ENCODE measurements at places on chromosomes 7 and 10.

DNA sequence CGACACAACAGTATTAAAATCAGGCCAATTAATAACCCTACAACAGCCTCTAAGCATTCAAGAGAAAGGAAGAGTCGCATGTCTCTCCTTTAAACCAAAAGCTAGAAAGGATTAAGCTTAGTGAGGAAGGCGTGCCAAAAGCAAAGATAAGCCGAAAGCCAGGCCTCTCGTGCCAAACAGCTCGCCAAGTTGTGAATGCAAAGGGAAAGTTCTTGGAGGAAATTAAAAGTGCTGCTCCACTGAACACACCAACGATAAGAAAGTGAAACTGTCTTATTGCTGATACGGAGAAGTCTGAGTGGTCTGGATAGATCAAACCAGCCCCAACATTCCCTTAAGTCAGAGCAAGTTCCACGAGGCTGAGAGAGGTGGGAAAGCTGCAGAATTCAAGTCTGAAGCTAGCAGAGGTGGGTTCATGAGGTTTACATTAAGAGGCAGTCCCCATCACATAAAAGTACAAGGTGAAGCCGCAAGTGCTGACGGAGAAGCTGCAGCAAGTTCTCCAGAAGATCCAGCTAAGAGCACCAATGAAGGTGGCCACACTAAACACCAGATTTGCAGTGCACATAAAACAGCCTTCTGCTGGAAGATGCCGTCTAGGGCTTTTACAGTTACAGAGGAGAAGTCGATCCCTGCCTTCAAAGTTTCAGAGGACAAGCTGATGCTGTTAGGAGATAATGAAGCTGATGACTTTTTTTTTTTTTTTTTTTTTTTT is 194.8 kb downstream of the MAD1L1 start:
- no peak for DNase-seq

DNA sequence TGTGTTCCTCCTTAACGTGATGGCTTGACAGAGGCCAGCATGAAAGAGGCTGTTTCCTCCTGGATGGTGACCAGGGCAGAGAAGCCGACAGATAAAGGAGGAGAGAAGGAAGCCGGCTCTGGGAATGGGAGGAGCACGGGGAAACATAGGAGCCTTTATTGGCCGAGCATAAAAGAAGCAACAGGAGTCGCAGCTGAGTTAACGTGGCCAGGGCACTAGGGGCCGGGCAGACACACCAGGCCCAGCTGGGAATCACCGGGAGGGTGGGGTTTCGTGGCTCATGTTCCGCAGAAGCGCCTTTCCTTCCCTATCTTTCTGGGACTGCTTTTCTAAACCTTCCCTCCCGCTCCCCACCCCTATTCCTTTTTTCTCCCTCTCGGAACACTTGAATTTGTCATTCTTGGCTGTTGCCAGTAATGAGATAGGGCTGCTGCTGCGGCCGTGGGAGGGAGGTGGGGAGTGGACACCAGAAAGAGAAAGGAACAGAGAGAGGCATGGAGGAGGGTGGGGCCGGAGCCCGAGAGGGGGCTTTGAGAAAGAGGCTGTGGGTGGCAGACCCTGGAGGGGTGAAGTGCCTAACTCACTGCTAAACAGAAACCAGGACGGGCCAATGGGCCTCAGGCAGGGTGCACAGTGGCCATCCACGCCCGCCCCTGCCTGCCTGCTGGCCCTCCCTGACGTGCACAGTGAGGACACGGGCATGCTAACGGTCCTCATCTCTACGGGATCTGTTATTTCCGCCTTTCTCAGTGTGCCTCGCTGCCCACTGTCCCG is 65.2 kb downstream of the COL13A1 start:
- no peak for DNase-seq

- no peak for DNase-seq
Measured at GRCh38 chr10:22573820-22574569, 140.4 kb downstream of the PIP4K2A start.

DNA sequence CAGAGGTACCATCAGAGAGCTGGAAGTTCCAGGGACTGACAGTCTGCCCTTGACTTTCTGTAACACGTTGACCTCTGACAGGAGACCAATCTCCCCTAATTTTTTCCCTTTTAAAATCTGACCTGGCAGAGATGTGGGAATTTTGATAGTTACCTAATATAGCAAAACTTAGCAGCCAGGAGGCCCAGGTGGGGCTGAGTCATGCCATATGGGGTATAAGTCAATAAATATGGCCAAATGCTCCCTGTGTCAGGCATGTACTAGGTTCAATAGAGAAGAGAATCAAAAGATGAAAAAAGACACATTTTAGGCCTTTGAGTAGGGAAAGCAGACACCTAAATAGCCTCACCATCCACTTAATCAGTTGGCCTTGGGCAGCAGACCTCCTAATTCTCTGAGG is 6.1 kb upstream of the GRK5 start:
- no peak for DNase-seq

DNA sequence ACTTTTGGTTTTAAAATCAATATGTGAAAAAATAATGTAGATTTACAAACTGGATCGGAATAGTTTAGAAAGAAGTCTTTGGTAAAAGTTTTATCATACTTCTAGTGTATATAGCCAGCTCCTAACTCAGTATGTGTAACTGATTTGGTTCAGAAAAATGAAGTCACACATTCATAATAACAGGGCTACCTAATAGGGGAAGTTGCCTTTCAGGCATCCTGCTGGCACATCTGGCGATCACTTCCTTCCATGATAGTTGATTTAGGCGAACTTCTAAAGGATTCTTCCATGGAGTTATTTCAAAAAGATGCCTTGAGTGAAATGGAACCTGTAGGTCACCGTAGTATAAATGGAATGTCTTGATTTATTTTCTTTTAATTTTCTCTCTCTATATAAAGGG is 69.1 kb downstream of the SHH start:
- no peak for DNase-seq

- no peak for DNase-seq
Measured at GRCh38 chr7:64863021-64863420, 40.1 kb upstream of the ZNF273 start.

DNA sequence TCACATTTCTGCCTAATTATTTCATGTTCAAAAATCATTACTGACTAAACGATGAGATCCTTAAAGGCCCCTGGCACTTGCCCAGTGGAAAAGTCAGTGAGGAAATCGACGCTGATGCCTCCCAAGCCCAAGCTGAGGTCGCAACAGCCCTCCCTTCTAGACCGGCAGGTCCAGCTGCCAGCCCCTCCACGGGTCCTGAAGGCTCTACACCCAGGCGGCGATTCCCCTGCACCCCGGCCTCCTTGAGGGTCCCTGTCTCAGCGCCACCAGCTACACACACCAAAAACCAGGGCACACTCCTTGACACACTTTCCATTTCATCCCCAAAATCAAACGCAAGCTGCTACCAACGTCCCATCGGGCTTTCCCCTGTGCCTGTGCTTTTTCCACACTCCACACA is 200.1 kb upstream of the RNF32 start:
- DNase-seq: no peak

GRCh38 chr10:3018247-3018646 is 49.1 kb upstream of the PFKP start:
- DNase-seq: no peak

DNA sequence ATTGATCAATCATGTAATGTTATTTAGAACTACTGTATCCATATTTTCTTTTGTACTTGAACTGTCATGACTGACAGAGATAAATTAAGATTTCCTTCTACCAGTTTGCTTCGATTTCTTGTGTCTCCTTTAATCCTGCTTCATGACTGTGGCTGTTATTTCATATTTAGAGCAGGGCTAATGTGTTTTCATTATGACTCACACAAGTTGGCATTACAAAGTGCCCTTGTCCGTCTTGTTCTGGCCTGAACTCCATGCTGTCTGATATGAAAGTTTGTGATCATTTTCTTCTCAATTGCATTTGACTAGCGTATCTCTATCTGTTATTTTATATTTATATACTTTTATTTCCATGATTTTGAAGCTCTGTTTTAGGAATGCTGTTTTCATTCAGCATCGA is 344.1 kb upstream of the PRKCQ start:
- no peak for DNase-seq

- DNase-seq: no peak
Measured at GRCh38 chr10:31698181-31698830, 230.3 kb downstream of the ARHGAP12 start.

- no peak for DNase-seq
Measured at GRCh38 chr7:37415629-37416028, 33.0 kb downstream of the ELMO1 start.

DNA sequence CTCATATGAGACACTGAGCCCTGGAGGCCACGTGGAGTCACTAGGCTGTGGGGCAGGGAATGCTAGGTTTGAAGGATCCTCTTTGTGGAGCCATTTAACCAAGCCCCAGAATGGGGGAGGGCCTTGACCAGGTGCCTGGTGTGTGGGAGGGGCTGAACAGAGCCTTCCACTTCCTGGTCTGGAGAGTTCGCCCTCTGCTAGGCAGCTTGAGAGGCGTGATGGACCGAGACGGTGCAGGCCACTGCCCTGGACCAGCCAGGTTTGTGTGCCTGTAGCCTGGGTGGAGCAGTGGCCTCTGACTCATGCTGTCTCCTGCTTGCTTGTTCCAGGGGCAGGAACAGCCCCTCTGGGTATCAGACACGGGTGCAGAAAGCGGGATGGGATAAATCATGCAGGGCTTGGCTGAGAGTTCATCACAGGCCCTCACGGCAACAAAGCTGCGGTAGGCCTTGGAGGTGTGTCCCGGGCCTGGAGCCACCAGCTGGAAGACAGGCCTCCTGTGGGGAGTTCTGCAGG is 27.4 kb downstream of the ADAMTS14 start:
- DNase-seq: no peak

GRCh38 chr7:17444673-17445072 is 146.2 kb downstream of the AHR start:
- DNase-seq: no peak

- no peak for DNase-seq
Measured at GRCh38 chr10:79223091-79224048, 123.9 kb upstream of the PPIF start.

- DNase-seq: no peak
Measured at GRCh38 chr10:17984563-17984962, 32.8 kb downstream of the SLC39A12 start.

DNA sequence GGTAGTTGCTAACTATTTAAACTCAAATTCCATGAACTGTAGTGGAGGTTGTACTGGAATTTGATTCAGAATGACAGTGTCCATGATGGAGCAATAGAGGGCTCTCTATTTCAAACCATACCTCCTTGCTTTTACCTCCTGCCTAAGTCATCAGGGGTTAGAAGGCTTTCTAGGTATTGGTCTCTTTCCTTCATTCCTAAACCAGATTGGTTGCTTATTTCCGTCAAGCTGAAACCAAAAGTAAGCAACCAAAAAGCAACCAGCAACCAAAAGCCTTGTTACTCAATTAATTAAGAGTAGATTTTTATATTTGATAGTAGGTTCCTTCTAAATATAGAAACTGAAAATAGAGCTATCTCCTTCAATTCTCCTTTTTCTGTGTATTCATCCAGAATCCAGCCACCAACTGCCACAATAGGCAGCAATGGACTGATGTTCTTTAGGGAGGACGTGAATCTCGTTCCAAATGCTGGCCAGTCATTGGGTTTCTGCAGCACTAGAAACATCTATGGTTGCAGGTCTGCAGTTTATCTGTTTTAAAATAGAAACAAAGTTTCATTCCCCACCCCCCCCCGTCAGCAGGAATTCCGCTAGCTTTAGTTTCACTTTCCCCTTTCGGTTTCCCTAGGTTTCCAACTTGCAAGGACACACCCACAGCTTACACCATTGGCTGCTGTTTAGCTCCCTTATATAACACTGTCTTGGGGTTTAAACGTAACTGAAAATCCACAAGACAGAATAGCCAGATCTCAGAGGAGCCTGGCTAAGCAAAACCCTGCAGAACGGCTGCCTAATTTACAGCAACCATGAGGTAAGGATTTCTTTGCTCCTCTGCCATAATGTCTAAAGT is at the start of gene IFIT1:
IFIT1 (plus strand) TSS at position 717 of the 850 bp plus-strand sequence; CDS start at position 807, 90 bp downstream.
- DNase-seq: no peak

DNA sequence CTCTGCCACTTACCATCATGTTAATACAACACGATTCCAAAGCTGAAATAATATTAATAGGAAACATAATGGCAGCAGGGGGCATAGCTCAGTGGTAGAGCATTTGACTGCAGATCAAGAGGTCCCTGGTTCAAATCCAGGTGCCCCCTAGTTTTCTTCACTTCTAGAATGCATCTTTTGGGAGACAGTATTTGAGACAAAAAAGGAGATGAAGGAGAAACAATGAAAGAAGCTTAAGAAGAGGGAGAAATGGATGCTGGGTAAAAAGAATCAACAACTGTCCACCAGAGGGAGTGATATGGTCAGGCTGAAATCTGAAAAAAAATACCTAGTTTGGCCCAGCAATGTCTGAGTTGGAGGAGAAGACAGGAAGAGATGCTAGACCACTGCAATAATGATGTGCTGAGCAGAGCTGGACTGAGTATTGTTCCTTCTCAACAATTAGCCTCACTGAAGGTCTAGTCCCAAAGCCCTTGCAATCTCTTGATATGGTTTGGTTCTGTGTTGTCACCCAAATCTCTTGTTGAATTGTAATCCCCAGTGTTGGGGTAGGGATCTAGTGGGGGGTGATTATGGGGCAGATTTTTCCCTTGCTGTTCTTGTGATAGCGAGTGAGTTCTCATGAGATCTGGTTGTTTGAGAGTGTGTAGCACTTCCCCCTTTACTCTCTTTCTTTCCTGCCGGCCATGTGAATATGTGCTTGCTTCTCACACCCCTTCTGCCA is 48.3 kb downstream of the ZNF783 start:
- DNase-seq: no peak

DNA sequence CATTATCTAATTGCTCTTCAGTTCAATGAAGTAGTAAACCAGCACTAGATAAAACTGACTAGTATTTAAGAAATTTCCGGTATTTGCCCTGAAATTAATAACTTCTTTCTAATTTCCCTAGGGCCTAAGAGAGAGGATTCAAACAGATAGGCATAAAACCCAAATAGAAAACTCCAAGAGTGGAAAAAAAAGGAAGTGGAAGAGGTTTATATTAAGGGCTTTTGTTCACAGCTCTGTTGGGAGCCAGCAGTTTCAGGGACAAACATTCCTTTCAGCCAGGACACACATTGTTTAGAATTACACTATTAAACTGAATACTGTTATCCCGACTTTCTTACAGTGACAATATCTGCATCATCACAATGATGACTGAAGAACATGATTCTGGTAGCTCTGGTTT is 3.6 kb downstream of the ODAD2 start:
- DNase-seq: no peak

- no peak for DNase-seq
Measured at GRCh38 chr7:137798073-137798763, 48.6 kb downstream of the DGKI start.

- no peak for DNase-seq
Measured at GRCh38 chr10:70715853-70716795, 43.8 kb downstream of the ADAMTS14 start.

DNA sequence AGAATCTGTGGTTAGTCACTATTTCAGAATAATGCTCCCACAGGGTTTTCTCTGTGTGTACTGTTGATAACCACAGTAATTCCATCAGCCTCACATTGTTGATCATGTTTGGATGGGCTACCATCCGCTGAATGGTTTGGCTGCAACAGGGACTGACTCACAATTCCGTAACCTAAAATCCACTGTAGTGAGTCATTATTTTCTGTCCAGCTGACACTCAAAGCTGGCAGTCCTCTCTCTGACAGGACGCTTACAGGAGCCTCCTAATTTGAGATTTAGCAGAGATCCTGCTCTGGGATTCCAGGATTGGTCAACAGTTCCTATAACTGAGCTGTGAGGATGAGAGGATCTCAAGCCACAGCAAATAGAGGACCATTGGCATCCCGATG is 32.7 kb downstream of the VWA2 start:
- DNase-seq: no peak

Data from activated gamma-delta T cell (primary cell).